Hematopoietic multipotent progenitor cell treated with erythropoietin and hydrocortisone succinate and interleukin-3 and kit ligand, for 15 days (in vitro differentiated cells): ENCODE measurements at places on chromosomes 7 and 10.

- DNase-seq: no peak
Observed at GRCh38 chr10:124092250-124092859, 1.0 kb downstream of the CHST15 start.

DNA sequence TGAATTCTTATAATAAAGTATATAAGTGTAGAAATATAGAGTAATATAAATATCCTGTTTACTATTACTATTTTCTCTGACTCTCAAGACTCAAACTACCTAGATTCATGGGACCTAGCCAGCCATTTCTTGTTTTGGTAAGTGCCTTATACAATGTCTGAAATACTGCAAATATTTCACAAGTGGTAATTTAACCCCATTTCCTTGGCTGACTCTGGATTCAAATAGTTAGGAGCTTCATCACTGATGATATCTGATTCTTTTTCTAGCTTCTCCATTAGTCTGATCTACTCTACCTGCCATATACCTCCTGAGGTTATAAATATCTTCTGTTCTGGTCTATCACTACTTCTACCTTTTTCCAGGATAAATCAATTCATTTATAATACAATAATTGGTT is 6.4 kb upstream of the RALA start:
- no peak for DNase-seq

- DNase-seq: no peak
Observed at GRCh38 chr7:74498996-74499834, 45.5 kb downstream of the GTF2IRD1 start.

- no peak for DNase-seq
Observed at GRCh38 chr10:76864922-76865321, 772.7 kb downstream of the KCNMA1 start.

GRCh38 chr10:117729156-117729555 is 186.6 kb downstream of the EMX2 start:
- DNase-seq: no peak

- no peak for DNase-seq
Observed at GRCh38 chr10:21813946-21814345, 189.6 kb downstream of the DNAJC1 start.

- peak; percentile 42 for DNase-seq
Observed at GRCh38 chr10:45279682-45280081, 35.7 kb downstream of the OR13A1 start.

GRCh38 chr7:140638173-140638791 is 2.3 kb downstream of the DENND2A start:
- no peak for DNase-seq

DNA sequence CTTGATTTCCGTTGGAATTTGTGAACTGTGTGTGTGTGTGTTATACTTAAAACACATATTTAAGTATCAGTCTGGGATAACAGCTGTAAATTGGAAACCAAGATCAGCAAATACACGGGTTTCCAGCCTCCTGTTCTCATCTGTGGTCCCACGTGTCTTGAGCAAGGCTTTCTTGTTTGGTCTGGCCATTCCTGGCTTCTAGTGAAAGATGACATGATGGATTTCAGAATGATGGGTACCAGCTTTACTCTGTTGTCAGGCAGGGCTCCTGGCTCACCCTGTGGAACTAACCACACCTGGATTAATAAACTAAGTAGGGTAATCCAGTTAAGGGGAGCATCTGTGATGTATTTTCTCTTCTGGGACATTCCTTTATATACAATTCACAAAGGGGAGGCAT is 346.2 kb upstream of the AOAH start:
- no peak for DNase-seq

DNA sequence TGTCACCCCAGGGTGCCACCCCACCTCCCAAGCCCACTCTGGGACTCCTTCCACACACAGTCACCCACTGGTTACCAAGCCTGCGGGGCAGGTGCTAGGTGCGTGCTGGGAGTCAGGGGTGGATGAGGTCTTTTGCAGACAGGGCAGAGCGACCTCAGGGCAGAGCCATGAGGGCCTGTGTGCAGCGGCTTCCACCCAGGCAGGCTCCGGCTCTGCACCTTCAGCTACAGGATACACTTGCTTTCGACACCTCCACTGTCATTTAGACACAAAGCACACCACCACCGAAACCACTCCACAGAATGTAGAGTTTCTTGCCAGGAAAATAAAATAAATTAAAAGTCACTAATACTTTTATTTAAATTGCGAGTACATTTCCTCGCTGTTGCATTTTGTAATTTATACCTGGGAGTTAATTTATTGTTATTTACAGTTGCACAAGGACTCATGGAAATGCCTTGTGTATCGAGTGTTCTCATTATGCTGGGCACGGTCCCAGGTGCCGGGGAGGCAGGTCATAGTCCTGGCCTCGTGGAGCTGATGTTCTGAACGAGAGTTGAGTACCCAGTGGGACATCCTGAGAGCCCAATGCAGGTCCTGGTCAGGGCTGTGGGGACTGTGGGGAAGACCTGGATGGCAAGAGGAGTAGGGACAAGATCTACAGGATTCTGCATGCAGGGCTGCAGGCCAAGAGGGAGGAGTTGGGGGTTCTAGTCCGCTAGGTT is 127.8 kb downstream of the CUX1 start:
- DNase-seq: no peak

DNA sequence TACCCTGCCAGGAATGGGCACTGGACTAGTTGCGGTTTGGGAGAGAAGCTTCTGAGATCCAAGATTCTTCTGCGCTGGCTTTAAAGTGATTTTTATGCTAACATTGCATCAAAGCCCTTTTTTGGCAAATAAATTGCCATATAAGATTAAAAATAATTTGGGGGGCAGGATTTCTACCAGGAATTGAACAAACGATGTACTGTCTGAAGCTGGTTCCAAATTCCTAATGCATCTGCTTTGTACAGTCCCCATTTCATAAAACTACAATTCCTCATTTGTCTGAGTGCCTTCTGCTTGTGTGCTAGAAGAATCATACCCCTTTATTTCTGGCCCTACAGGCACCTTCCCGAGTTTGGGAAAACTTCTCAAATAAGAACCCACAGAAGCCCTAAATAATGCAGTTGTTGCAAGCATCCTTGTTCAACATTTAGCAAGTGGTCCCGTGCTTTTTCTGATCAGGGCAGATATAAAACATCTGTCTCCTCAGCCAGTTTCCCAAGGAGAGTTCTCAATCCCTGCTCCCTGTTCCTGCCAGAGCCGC is 349.7 kb downstream of the PTEN start:
- DNase-seq: no peak

DNA sequence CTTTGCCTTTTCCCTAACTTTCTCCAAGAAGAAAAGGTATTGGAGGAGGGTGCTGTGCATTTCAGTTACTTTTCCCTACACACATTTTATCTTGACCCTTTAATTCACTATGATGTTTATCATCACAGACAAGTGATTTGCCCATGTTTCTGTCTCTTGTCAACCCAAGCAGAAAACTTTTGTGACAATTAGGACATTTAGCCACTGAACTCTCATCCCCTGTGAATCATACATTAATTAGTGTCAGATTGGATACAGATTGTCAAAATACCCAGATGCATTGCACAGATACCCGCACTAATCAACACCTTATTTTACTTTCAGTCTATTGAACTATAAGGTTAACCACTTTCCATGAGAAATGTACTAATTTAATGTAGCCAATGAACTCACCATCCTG is 912.9 kb downstream of the SORCS1 start:
- no peak for DNase-seq

- no peak for DNase-seq
Observed at GRCh38 chr7:128812514-128813168, 17.6 kb upstream of the FLNC start.

GRCh38 chr10:32049113-32049512 is 7.1 kb downstream of the KIF5B start:
- DNase-seq: no peak

DNA sequence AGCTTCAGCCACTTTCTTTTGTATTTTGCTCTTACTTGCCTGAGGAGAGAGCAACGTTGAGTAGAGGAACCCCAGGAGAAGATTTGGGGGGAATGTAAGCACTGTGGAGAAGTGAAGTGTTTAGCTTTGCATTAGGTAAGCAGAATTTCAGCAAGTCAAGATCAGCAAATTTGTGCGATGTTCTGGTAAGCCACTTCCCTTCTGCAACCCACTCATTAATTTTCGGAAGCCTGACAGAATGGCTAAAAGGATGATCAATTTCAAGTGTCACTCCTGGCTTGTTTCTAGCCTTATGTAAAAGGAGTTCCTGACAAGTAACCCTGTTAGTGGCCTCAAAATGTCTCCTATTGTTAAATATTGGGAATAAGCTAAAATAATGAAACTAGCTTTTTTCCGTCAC is 48.5 kb upstream of the NXPH1 start:
- no peak for DNase-seq

DNA sequence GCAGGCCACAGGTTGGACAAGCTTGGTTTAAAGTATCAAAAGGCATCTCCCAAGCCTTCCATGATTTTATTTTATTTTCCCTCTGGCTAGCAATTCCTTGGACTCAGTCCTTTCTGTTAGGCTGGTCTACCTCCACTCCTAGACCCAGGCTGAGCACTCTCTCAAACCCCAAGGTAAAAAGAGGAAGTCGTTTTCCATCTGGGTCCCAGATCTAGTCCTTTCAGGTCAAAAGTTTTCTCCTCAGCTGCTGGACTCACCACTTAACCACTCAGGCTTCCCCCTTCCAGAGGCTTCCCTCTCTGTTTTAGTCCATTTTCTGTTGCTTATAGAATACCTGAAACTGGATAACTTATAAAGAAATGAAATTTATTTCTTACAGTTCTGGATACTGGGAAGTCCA is 252.3 kb upstream of the MKLN1 start:
- no peak for DNase-seq

- DNase-seq: no peak
Observed at GRCh38 chr10:125232841-125233240, 72.5 kb upstream of the CTBP2 start.

GRCh38 chr10:64458306-64458705 is 937.1 kb downstream of the REEP3 start:
- no peak for DNase-seq

DNA sequence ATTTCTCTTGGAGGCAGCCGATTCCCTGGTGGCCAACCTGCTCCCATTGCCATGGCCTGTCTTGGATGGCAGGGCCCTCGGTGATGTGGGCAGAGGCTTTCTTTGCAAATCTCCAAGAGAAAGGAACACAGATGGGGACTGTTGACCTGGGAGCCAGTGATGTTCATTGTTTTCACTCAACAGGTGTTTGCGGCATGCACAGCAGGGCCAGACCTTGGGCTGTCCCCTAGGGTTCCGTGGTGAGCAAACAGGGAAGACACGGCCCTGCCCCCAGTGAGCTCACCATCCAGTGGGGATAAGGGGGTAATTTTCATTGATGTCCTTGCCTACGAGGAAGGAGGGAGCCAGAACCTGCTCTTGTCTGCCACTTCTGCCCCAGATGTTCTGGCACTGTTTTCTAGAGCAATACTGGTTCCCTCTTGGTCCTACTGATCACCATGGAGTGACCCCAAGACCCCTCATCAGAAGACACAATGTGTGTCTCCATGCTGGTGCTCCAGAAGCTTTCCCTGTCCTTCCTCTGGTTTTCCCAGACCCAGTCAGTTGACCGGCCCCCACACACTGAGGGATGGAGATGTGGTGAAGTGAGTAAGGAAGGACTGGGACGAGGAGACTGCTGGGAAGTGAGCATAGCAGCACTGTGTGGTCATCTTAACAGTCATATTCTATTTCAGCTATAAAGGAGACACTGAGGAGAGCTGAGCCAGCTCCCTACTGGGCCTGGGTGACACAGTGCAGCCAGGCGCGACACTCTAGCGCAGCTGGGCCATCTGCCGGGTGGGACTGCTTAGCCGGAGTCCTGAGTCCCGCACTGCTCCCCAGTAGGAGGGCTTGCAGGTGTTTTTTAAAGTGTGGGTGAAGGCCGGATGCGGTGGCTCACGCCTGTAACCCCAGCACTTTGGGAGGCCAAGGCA is 20.4 kb upstream of the FIGNL1 start:
- no peak for DNase-seq

DNA sequence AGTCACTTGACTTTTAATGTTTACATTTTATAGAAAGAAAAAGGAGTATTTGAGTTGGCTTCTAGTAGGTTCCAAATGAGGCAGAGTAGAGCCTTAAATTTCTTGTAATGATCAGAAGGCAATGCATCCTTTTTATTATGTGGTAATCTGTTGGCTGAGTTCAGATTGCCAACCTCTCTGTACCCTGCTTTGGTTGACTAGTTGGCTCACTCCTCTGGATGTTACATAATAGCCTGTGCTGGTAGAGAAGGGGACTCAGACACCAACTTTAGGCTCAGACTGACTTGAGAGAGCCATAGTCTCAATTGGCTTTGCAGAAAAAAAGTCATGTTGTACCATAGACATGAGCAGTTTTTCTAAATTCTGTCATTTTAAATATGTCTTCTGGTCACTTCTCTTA is 46.8 kb upstream of the GLCCI1 start:
- DNase-seq: no peak

DNA sequence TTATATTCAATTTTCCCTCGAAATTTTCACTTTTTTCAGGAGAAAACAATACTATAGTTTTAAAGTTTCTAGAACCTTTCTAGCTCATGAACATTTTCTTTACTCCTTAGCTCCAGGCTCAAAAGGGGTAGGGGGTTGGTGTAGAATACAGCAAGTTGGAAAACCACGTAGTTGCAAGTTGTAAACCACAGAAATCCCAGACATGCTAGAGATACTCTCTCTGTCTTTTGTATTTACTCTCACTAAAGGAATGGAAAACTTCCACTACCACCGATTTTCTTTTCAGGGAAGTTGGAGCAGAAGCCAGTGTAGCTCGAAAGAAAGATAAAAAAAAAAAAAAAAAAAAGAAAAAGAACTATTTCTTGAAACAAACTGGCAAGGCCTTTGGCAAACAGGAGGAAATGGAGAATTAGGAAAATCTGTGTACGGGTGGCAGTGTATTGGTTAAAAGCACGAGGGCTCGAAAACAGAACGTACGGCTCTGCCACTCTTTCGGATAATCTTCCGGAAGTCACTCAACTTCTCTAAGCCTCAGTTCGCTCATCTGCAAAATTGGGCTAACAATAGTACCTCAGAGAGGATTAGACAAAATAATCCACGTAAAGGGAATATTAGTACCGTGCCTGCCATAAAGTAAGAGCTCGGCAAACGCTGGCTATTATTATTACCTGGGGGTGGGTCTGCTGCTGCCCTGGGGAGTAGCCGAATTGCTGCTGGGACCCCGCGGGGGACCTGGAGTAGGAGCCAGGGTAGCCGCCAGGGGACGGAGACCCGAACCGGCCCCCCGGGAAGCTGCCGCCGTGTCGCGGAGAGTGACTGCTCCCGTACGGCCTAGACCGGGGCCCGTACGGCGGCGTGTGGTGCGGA is 628 bp downstream of the MPLKIP start:
- DNase-seq: peak; percentile 23

GRCh38 chr10:95761939-95762492 is 6.1 kb downstream of the ENTPD1 start:
- DNase-seq: no peak

- DNase-seq: no peak
Observed at GRCh38 chr7:154929006-154929726, 73.8 kb downstream of the PAXIP1 start.

DNA sequence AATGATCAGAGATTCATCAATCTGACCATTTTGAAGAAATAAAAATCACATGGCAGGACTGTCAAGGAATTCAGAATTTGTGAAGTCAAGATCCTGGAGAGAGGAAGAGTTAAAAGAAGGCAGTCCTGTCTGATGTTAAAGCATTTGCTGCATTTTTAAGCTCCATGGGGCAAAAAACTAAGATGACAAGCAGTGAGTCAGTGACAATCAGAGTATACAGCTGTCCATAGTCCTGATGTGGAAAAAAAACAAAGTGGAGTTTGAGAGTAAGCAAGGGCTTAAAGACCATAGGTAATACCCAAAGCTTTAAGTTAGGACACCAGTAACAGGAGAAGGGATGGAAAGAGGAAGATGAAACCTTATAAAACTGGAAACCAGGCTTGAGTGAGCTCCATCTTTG is 412.7 kb upstream of the ANKRD30A start:
- no peak for DNase-seq
